Muscle of arm (tissue), 14 donors: ENCODE measurements at places on chromosomes 1 and 21.
A peak's percentile ranks its signal among the peaks of the same experiment; 100 is the strongest.

DNA sequence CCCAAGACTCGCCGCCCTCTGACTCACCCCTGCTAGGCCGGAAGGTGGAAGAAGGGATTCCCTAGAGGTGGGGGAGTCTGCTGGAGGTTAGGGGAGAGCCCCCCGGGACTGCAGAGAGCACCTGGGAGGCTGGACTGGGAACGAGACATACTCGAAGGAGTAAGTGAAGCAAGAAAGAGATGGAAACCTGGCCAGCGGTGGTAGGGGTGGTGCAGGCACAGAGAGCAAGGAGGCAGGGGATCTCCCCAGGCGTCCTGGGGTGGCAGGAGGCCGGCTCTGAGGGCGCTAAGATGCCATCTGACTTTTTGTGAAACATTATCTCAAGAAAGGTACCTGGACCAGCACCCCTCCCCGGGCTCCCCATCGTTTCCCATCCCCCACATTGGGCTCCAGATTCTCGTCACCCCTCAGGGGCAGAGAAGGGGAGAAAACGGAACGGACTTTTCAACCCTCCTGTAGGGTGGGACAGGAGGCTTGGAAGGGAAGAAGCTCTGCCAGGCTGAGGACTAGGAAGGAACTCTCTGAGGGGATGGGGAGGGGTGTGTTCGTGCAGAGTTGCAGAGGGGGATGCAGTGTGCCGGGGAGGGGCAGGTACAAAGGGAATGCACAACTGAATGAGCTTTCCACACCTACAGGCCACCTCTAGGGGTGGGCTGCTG is 708 bp downstream of the CHRNB2 start:
- no peak for DNase-seq

DNA sequence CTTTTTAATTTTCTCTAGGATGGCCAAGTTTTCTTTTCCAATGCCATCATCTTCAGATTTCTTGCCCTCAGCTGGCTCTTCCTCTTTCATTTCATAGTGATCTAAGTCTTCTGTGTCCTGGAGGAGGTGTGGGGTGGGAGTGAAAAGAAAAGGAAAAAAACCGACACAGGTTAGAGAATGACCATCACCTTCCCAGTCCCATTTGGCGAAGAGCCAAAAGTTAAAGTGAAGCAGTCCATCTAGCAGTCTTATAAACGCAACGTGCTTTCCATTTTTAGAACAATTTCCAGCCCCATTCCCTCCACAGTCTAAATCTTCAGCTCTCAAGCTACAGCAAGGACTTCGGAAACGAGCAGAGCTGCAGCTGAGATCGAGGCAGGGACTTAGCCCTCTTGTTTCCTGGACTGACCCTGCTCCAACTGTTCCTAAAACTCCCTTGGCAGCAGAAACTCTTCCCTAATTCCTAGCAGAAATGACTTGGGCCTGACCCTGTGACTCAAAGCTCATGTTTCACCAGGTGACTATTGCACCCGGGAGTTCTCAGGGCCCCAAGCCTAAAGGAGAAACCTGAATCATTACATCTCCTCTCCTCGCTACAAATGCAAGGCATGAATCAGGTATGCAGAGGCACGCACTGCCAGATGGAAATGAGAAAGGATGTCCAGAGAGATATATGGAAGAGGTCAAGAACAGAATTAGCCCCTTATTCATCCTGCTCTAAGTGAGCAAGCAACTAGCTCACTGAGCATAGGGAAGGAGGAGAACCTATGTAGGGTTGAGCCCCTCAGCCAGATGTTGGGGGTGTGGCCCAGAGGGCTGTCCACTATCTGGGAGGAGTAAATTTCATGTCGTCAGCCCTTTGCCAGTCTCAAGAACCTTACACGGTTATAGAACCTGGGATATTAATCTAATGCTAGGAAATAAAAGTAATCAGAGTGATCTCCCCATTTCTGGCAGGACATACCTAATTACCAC is 5.1 kb downstream of the UBE2Q1 start:
- DNase-seq: no peak

DNA sequence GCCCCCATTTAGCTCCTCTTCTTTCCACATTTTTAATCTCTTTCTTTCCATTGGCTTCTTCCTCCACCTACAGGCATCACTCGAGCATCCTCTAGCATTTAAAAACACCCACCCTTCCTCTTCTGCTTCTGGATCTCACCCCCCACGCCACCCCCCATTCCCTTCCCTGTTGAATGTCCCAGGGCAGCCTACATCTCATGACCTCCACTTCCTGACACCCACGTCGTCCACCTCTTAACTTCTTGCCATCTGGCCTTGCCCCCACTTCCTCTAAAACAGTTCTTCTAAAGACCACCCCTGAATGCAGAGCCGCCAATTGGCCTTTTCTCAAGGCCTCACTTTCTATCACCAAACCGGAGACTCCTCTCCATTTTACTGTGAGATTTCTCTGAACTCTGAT is 6.1 kb upstream of the ETNK2 start:
- DNase-seq: no peak

DNA sequence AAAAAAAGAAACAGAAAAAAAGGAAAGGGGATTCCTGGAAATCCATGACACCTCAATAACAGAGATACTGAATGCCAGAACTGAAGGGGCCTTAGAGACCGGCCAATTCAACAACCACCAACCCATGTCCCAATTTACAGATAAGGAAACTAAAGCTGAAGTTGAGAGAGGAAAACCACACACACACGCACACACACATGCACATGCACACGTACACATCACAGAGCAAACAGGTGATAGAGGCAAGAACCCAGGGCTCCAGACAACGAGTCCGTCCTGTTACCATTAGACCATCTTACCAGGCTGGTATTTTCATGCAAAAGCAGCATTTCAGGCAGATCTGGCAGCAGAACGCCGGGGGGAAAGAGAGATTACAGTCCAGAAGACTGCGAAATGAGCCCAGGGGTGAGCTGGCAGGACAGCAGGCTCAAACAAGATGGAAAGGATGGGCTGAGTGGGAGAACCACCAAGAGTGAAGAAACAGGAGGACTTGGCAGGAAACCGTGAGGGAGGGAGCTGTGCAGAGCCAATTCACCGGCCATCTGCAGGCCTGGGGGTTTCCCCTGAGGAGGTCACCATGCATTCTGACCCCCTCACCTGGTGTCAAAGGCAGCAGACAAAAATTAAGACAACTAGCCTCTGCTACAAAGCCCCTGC is 43.5 kb downstream of the PAFAH2 start:
- peak; percentile 13 for DNase-seq

DNA sequence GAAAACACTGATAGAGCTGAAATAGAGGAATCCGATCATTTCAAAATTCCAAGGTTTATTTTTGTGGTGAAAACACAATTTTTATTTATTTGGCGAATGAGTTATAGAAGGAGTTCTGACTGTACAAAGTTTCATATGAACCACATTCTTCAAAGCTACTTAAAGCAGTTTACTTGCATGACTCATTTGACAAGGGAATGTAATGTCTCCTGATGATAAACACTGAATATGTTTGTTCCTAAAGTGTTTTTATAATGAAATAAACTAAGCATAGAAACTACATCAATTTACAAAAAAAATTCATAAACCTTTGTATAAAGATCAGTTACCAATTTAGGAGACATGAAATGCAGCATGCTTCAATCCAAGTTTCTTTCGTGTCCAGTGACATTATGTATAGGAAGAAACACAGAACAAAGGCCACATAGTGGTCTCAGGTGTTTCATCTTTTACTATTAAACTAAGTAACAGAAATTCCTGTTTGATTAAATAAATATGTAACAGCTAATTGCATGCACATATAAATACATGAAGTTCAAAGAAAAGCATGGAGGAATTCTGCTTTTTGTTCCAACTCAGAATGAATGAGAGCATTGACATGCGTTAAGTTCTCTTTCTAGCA is 2.5 kb downstream of the PRKACB start:
- DNase-seq: no peak

DNA sequence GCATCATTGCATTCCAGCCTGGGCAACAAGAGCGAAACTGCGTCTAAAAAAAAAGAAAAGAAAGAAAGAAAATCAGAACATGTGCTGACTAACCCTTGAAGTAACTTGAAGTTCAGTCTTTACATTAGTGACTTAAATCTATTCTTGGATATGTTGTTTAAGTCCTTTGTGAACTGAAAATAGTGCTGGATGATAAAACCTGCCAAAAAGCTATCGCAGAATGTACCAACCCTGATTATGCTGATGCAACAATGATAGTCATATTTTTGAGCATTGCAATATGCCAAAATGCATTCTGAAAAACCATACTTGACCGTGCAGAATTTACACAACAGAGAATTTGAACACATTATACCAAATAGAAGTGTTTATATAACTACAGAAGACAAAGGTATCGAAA is 30.7 kb downstream of the SHISAL2A start:
- DNase-seq: no peak

GRCh38 chr21:36384885-36385232 is 333 bp upstream of the CHAF1B start:
- DNase-seq: no peak

DNA sequence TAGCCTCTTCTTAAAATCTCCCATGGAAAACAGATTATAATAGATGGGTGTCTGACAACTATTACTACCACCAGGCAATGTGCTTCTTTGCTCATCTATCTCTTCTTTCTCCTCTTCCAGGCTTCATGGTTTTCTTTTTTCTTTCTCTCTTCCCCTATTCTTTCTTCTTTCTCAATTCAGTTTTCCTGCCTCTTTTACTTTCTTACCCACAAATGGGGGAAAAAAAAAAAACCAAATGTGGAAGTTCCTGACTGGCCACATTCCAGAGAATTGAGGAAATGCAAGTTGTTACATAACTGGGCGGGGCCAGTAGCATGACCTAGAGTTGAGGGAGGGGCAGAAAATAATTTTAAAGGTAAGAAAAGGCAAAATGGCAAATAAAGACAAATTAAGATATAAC is 10.9 kb upstream of the SMG7 start:
- DNase-seq: no peak

DNA sequence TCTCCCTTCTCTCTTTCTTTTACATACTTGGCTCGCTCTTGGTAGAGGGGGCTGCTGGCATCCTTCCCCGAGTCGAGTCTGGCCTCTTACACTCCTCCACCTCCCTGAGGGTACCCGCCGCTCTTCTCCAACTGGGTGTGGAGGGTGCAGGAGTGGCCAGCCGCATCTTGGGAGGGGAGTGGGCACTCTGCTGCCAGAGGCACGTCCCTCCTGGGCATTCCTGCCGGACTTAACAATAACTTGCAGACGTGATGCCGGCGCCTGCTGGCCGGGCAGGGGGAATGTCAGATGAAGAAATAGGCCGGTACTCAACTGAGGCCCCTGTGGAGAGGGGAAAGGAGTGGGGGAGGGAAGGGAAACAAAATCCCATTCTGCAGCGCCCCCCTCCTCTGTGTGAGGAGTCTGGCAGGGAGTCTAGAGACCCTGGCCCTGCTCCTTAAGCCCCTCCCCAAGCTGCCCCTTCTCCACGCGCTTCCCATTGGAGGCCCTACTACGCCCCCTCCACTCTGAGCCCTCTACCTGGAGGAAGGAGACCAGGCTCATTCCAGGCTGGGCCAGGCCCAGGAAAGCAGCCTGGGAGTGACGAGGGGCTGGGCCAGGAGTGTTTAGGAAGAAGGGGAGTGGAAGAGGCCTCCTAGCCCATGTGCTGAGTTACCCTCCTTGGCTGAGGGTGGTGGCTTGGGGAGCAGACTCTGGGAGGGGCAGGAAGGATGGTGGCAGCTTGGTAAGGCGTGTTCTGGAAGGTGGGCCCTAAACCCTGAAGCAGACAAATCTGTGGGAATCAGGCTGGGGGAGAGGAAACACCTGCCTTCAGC is 1.8 kb downstream of the ATP2B4 start:
- DNase-seq: no peak

- no peak for DNase-seq
These were observed 50.7 kb downstream of the MACF1 start for GRCh38 chr1:39255222-39255621.

DNA sequence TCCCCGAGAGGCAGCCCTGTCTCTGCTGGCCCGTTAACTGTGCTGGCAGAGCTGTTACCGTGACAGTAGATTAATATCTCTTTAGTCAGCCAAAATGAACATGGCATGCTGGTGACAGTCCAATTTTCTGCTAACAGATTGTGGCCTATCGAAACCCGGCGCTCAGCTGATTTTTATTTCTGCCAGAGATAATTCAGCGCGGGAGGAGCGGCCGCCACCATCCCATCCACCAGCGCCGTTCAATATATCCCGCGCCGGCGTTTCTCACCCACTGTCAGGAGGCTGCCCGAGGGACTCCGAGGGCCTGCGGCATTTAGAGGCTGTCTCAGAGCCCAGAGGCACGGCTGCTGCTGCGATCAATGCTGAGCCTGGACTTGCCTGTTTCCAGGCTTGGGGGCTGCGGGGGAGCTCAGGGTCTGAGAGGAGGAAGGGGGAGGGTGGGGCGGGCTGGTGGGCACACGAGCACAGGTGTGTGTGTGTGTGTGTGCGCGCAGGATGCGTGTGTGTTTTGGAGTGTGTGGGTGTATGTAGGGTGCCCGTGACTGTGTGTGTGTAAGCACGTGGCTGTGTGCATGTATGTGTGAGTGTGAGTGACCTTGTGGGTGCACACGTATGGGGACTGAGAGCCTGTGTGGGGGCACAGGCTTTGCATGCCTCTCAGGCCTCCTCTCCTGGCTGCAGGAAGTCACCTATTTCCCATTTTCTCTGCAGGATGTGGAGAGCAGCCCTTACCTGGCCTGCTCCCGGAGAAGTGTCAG is 109.7 kb upstream of the ACTRT2 start:
- DNase-seq: no peak

GRCh38 chr1:100860397-100860991 is 34.1 kb downstream of the EXTL2 start:
- no peak for DNase-seq

GRCh38 chr21:40074710-40075109 is 207.5 kb downstream of the PCP4 start:
- no peak for DNase-seq

DNA sequence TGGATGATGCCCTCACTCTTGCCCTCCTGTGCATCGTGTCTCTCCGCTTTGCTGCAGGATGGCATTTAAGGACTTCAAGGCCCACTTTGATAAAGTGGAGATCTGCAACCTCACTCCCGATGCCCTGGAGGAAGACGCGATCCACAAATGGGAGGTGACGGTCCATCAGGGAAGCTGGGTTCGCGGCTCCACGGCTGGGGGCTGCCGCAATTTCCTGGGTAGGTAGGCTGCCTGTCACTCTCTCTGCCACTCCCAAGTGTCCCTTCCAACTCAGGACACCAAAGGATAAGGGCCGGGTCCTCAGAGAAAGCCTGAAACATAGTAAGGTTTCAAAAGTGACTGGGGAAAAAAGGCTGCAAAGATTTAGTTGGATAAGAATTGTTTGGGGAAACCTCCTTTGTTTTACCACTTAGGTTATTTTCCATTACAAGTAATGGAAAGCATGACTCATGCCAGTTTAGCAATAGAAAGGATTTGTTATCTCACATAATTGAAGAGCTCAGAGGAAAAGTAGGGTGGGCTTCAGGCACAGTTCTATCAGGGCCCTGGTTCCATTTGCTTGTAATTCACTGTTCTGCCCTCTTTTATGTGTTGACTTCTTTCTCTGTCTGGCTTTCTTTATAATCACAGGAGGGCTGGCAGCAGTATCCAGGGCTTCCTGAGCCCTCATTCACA is 31.9 kb downstream of the CAPN9 start:
- no peak for DNase-seq

- peak; percentile 60 for DNase-seq
These were observed 328.4 kb downstream of the ZP4 start for GRCh38 chr1:237562242-237562823.
